ENCODE measurements at places on chromosomes 7 and 10.
A peak's percentile ranks its signal among the peaks of the same experiment; 100 is the strongest.

DNA sequence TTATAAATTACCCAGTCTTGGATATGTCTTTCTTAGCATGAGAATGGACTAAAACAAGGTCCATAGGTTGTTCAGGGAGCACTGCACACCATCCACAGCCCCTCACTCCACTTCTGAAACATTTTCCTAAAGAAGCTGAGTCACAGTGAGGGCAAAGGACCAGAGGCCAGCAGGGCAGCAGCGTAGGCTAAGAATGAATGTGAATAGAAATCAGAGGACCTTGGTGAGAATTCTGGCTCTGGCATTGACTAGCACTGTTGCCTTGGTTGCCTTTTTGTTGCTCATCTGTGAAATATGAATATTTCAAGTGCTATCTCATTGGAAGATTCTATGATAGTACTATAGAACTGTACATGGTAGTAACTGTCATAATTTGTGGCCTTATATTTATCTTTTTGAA is 41.7 kb upstream of the TOMM7 start:
- DNase-seq, result no peak

- no peak for DNase-seq
Measured at GRCh38 chr10:28566458-28567015, 33.6 kb downstream of the WAC start.

- peak; percentile 57 for DNase-seq
Measured at GRCh38 chr10:124917428-124918190, 24.3 kb upstream of the ZRANB1 start.

DNA sequence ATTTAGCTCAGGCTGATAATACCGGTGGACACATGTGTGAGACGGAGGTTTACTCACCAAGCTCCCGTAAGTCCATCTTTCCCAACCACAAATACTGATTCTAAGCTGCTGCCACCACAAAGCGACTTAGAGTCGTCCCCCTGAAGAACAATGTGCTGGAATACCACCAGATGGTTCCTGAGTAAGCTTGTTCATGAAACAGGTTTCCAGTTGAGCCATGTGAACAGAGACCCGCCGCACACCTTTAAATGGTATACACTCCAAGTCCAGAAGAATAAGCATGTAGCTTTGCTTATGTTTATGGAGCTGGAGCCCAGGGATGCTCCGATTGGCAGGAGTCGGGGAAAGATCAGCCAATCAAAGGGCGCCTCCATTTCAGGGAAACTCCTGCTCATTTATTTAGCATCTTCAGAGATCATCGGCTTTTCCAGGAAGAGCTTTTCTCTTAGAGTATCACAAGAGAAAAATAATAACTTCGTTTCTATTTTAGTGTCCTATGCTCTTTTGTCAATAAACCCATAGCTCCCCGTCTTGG is 261.6 kb upstream of the AOAH start:
- DNase-seq, result no peak

GRCh38 chr7:31254926-31255325 is 85.6 kb downstream of the NEUROD6 start:
- no peak for DNase-seq

DNA sequence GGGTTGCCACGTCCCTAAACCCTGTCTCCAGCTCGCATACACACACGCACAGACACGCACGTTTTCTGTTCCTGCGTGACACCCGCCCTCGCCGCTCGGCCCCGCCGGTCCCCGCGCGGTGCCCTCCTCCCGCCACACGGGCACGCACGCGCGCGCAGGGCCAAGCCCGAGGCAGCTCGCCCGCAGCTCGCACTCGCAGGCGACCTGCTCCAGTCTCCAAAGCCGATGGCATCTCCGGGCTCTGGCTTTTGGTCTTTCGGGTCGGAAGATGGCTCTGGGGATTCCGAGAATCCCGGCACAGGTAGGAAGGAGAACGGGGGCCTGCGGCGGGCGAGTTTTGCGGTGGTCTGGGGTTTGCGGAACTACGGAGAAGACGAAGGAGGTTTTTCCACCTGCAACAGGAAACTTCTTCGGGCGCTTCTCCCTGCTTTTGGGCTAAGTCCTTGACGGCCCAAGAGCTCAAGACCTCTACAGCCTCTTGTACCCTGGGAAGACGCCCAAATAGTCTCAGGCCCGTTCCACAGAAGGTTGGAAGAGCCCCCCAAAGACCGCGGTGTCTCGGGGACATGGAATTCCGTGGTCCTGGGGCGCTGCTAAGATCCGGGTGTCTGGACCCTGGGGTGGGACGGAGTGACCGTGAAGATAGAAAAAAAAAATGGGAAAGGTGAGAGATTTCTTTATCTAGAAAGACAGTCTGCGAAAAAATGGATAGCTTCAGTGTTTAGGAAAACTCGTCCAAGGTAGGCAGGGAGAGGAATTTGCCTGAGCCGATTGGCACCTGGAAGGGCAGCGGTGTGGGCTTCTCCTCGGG is at the start of gene GAD2:
GAD2 (plus strand) TSS at position 190 of the 811 bp plus-strand sequence; CDS start at position 226, 36 bp downstream.
- no peak for DNase-seq

GRCh38 chr7:18637516-18637915 is 142.0 kb downstream of the HDAC9 start:
- DNase-seq, result no peak

DNA sequence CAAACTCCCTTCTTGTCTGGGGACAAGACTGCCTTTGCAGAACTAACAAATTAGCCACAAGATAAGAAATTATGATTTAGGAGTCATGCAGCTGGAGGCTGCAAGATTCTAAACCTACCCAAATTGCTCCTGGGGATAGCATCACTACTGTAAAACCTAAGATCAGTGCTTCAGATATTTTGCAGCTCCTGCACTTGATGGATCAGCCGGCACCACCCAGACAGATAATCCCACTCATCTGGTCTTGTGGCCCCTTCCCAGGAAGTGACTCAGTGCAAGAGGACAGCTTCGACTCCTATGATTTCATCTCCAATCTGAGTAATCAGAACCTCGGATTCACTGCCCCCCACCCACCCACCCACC is 181.9 kb downstream of the AKR1D1 start:
- DNase-seq, result no peak

- no peak for DNase-seq
Measured at GRCh38 chr7:98571986-98572385, 45.1 kb upstream of the NPTX2 start.

DNA sequence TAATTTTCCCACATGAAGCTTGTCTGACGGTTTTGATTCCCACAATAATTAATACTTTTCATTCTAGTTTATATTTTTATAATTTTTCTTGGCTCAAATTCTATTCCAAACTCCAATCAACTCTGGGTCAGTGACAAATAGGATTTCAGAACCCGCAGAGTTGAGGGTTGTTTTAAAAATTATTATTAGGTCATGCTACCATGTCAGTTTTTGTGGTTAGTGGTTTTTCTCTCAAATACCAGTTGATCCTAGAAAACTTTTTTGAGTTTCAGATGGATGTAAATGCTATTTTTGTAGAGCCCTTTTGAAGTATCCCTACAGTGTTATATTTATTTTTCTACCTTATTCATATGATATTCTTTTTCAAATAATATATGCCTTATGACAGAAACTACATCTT is 237.4 kb downstream of the SEMA3D start:
- no peak for DNase-seq

DNA sequence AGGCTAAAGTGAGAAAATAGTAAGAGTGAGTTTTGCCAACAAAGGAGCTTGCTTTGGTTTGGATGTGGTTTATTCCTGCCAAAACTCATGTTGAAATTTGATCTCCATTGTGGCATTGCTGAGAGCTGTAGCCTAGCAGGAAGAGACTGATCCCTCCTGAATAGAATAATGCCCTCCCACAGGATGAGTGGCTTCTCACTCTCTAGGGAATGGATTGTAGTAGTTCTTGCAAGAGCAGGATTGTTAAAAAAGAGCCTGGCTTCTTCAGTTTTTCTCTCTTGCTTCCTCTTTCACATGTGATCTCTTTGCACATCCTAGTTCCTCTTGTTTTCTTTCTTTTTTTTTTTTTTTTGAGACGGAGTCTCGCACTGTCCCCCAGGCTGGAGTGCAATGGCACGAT is 34.4 kb downstream of the ASAH2 start:
- DNase-seq, result no peak

DNA sequence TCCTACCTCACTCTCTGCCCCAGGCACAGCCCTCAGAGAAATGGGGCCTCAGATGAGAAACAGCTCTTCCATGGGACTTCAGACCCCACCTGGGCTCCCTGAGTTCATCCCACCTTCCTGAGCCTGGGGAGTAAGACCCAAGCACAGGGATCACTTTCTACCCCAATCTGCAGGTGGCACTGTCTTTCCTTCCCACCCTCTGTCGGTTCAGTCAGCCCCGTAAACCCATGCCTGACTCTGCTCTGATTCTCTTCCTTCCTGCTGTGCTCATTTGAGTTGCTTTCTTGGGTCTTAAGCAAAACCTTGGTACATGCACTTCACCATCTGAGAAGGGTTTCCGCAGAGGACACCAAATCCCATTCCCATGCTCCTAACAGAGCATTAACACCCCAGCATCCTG is 306.4 kb upstream of the CDC14C start:
- no peak for DNase-seq

DNA sequence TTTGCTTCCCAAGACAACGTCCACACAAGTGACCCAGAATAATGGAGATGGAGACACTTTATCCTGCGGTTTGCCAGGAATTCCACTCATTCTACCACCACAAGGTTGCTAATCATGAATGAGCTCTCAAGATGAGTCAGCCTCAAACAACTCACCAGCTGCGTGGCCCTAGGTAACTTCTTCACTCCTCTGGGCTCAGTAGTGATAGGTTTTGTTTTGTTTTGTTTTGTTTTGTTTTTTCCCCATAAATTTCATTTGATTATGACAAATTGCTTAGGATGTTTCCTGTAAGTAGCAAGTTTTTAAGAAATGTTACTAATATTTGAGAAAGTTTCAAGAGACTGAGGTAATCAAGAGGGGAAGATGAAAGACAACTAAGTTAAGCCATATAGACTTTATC is 286.8 kb downstream of the PARD3 start:
- no peak for DNase-seq

DNA sequence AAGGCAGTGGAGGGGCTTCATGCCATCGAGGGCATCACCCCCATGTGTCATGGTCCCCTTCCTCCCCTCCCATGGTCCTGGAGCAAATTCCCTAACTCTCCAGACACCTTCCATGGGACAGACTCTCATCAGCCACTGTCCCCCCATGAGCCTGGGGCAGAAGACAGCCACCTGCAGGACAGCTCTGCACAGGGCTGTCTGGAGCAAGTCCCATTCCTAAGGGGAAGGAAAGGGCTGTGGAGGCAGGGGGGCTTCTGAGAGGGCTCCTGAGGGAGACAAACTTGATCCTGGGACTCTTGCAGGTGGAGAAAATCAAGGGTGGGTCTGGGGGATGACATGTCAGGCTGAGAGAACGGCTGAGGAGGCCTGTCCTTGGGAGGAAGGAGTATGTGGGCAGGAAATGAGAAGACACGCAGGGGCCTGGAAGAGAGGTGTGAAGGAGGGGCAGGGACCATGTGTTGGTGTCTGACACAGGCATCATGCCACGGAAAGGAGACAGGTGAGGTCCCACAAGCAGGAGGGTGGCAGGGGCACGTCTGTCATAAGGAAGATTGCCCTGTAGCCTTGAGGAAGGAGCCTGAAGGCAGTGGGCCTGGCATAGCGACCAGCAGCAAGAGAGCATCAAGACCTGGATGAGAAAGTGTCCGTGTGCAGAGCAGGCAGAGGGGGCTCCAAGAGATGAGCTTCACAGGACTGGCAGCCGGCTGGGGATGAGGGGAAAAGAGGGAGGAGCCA is 14.4 kb upstream of the GDF10 start:
- no peak for DNase-seq

DNA sequence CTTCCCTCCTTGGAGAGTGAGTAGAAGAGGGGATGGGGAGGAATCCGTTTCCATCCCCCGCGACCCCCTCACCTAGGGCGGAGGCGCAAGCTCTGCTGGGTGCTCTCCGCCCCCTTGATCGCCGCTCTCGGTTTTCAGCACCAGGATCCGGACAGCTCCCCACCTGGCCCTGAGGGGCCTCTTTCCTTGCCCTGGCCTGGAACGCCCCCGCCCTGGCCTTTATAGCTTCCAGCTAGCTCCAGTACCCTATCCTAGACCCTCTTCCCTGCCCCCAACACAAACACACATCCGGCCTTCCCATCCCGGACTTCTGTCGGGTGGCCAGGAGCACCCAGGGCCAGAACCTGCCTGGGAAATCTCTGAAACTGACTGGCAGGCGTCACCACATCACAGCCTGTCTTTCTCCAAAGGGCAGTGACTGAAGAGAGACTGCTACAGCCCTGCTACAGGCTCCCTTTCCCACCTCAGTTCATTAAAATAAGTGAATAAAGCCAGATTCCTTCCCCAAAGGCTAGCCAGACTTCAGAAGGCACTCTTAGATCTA is 72.3 kb upstream of the LEP start:
- peak; percentile 21 for DNase-seq

- DNase-seq, result no peak
Measured at GRCh38 chr7:79414910-79415309, 38.6 kb downstream of the MAGI2 start.

DNA sequence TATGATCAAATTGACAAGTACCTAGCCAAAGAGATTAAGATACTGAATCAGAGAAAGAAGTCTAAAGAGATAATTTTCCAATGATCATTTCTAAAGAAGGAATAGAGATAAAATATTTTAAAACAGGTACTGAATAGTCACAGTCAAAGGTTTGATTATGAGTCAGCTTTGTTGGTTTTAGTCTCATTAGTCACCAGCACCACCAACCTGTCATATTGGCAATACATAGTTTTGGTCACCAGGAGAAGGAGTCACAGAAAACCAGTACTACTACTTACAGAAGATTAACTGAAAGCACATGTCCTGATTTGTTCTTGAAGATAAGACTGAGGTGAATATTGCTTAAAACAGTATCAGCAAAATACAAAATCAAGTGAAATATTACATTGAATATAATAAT is 34.6 kb downstream of the ZEB1 start:
- DNase-seq, result no peak

- no peak for DNase-seq
Measured at GRCh38 chr10:117518246-117518645, 24.3 kb upstream of the EMX2 start.

DNA sequence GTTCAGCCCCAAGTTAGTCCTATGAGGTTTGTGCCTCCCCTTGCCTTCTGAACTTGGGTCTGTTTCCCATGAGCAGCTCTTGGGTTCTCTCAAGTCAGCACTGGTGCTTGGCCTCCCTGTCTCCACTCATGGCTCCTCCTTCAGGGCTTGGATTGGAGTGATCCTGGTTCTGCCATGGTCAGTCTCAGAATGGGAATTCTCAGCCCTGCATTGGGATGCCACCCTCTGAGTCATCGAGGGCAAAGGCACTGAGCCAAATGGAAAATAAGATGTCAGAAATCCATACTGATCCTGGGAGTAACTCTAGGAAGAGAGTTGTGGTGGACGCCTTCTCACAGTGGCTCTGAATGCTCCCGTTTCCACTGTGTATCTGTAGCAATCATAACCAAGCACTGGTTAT is 233.4 kb upstream of the HABP2 start:
- no peak for DNase-seq
